ENCODE measurements at places on chromosomes 11 and 22. TPM values are rescaled to one million over a fixed set of nuclear protein-coding genes. Genes with fewer than 3 reads are reported as not detected.

The UCP3 gene
- 4.0 TPM for total RNA-seq

The POU2F3 gene
- not detected for total RNA-seq

The MCAT gene
- total RNA-seq, result 26.5 TPM

The CYP2D6 gene
- 3.5 TPM for total RNA-seq

The ART1 gene
- not detected for total RNA-seq
